ENCODE measurements at places on chromosomes 6 and 20.

- DNase-seq: no peak
These were observed 65.3 kb upstream of the APCDD1L start for GRCh38 chr20:58580474-58580835.

- DNase-seq: no peak
These were observed 243.9 kb upstream of the TENT5A start for GRCh38 chr6:81996414-81996813.

GRCh38 chr6:92719773-92720172 lies 699.6 kb downstream of the EPHA7 start:
- DNase-seq: no peak

GRCh38 chr20:44690781-44691423 lies 24.3 kb upstream of the CCN5 start:
- DNase-seq: no peak

DNA sequence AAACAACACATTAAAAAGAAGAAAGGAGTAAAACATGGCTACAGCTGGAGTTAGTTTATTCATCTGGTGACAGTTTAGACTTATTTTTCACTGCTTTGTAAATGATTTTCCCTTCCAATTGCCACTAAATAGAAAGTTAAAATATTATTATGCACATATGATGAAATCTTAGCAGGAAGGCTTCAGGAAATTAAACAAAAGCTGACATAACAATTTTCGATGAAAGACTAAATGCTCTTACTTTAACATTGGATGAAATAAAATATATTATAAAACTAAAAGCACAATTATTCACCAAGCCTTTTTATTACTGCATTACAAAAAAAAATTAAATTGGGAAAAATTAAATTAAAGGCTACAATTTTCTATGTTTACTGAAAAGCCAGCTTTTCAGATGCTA lies 158.0 kb downstream of the MMUT start:
- no peak for DNase-seq

DNA sequence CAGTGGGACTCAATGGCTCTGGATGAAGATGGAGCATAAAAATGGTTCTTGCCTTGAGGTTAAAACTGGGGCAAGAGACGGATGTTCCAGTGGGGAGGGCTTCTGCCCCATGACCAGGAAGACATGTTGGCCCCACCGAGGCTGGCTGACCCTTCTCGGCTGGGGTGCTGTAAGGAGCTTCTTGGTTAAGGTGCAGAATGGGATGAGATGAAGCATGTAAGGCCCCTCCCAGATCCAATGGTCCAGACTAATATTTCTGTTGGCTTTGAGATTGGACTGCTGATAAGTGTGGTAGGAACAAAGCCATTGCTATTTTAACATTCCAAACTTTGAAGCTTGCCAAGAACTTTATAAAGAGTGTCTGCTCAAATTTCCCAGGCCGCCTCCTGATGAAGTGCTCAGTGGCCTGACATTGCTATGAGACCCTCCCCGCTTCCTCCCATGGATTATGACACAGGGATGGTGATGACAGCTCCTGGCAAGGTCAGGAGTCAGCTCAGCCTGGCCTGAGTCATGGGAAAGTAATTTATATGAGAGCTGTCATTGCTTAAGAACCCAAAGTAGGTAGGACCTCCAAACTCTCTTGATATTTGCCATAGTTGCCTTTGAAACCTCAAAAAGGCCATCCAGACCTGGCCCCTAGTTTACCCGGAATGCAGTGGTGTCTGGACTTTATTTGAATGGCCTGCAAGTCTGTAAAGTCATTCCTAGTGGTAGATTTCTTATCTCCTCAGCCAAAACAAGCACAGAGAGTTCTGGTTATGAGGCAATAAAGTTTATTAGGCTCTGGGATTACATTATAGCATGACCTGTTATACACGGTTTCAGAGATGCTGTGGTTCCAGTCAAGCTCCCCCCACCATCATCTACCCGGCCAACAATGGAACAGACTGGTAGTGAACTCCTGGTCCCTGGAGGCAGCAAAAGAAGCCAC lies 55.2 kb downstream of the TGM2 start:
- no peak for DNase-seq

- no peak for DNase-seq
These were observed at the start of gene SLC22A7 for GRCh38 chr6:43297644-43298564. Gene SLC22A7, plus strand, starts transcription at chr6:43298260. Its CDS starts 99 bp downstream, at chr6:43298359.

Measured in NCI-H2081 treated with DMSO at 0.1 percent for 48 hours (cell line).